NCI-H2081 (cell line): ENCODE measurements at places on chromosomes 3 and 15.

DNA sequence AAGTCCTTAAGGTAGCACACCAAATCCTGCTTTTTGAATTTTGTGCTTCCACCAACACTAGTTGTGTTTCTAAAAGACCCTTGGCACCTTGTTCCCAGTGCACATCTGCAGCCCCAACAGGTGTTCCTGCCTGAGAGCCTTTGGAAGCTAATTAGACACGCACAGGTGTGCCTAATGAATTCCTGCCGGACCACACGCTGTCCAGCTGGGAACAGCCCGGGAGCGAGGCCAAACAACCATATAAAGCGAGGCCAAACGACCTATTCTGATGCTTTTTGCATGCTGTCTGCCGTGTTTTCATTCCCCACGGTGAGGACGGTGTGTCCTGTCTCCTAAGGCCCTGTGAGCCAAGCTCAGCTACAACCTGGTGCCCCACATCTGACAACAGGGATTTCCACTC is 99.5 kb downstream of the ATG7 start:
- DNase-seq = peak; percentile 6

GRCh38 chr3:145903472-145904013 is 257.4 kb downstream of the PLOD2 start:
- DNase-seq = peak; percentile 41

- no peak for DNase-seq
These were observed 244.7 kb upstream of the ST8SIA2 start for GRCh38 chr15:92149029-92149428.

DNA sequence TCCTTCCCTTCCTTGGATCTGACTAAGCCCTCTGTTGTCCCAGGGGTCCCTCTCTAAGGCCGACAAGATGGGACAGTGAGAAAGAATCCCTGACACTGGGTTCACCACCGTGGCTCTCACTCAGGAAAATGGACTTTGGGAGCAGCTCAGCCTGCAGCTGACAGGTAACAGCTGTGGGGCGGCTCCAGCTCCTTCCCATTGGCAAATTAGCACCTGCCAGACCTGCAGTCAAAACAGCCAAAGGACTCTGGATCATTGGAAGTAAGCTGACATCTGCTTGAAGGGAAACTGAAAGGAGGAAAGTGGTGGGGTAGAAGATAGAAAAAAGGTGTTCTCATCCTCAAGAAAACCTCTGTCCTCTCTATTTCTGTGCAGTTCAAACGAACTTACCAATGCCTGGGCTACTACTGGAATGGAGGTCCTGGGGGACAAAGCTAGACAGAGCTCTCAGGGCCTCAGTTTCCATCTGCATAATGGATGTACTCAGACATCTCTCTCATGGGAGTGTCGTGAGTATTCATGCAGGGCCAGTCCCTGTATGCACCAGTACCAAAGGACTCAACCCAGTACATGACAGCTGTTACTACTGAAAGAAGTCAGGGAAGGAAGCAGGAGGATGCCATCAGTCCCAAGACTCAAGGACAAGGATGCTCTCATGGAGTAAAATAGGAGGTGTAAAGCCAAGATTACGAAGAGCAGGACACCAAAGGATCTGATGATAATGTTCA is 53.6 kb upstream of the DCLK3 start:
- no peak for DNase-seq

GRCh38 chr3:180974286-180974685 is 15.2 kb downstream of the DNAJC19 start:
- DNase-seq = no peak

GRCh38 chr3:184377882-184378445 is at the start of gene THPO:
Gene THPO, minus strand, starts transcription at chr3:184378207. Its CDS starts 1,948 bp downstream, at chr3:184376259.
- no peak for DNase-seq
